ENCODE measurements at places on chromosomes 12 and 14.

GRCh38 chr14:65550779-65551643 is 138.5 kb downstream of the FUT8 start:
- no peak for DNase-seq

- no peak for DNase-seq
These were observed 854.0 kb downstream of the DIO2 start for GRCh38 chr14:79357307-79357706.

DNA sequence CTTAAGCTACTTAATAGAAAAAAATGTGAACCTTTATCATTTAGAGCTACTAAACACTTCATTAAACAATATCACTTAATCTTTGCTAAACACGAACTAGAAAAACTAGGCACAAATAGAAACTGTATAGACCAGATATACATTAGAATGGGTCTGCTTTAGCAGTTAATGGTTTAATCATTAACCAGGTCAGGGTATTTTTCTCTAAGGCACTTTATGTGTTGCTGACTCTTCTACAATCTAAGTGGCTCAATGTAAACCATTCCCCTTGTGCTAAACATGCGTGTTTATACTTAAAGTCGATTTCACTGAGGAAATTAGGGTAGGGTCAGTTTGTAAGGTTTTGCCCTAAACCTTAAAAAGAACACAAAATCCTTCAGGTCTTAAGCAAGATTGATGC is 29.7 kb downstream of the TMCC3 start:
- DNase-seq: no peak

DNA sequence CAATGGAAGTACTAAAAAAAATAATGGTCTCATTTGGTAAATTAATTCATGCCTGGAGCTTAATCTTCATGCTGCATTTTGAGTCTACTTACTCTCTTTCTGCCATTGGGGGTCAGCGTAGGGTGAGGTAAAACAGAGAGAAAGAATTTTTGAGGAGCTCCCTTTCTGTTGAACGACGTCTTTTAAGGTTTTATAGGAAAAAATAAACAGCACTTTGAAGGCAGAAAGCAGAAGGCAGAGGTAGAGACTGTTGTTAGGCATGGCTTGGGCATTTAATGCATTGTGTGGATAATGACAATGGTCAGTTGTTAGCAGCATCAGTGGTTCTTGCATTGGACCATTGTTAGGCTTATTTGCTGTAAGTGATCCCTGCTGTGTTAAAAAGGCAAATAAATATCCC is 557.2 kb upstream of the STXBP6 start:
- no peak for DNase-seq

- no peak for DNase-seq
These were observed 1115.8 kb upstream of the ATXN7L3B start for GRCh38 chr12:73421832-73422231.

GRCh38 chr14:22563987-22564386 is 25.0 kb downstream of the DAD1 start:
- DNase-seq: no peak

GRCh38 chr12:89544681-89545184 is 18.9 kb upstream of the POC1B start:
- no peak for DNase-seq

DNA sequence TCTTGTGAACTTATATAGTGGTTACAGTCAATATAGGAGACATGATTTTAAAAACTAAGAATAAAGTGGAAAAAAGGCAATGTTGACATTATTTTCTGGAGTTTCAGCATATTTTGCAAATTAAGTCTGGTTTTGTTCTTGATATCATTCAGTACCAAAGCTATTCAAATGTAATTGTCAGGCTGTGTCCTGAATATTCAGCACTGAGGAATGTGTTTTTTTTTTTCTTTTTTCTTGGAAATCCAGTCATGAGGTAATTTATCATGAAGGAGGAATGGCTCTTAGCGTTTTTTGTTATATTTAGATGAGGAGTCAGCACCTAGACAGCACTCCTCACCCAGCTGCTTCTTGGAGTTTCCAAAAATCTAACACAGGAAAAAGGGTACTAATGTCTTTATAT is 225.5 kb downstream of the CCDC91 start:
- DNase-seq: no peak

DNA sequence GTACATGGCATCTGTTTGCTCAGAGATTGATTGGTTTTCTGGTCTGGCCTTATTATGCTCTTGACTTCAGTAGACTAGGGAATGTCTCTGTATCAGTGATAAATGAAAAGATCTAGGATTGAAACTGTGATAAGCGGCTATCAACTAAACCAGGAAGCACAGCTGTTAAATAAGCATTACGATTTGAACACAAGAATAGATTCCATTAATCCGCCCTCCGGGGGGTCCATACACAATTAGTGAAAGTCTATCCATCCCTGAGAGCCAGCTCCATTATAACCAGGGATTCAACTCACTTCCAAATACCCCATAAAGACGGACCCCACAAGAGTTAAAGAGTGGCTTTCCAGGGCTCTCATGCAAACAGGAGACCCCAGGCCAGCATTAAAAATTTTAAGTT is 279.0 kb downstream of the GRIN2B start:
- no peak for DNase-seq

- no peak for DNase-seq
These were observed 8.1 kb upstream of the ATXN2 start for GRCh38 chr12:111607239-111607638.

GRCh38 chr14:72104011-72104613 is 171.9 kb downstream of the RGS6 start:
- peak; percentile 62 for DNase-seq

GRCh38 chr12:29537298-29537697 is 39.8 kb upstream of the OVCH1 start:
- DNase-seq: no peak

DNA sequence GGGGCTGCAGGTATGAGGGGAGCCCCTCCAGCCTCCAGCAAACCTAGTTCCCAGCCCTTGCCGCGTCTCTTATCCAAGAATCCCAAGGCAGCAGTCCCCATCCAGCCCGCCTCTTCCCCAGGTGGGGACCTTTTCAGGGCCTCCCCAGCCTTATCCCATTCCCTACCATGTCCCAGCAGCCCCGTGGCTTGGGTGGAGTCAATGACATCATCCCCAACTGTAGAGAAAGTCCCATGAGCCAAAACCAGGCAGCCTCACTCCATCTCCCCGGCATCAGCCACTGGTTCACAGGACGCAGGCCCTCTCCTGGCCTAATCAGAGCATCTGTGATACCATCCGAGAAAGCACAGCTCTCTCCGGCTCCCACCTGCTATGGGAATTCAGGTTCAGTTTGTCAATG is 131.0 kb downstream of the NCOR2 start:
- no peak for DNase-seq

- DNase-seq: no peak
These were observed 187.8 kb upstream of the AMIGO2 start for GRCh38 chr12:47267571-47267970.
